Germinal center (tissue), 1 donor: ENCODE measurements at places on chromosomes 1 and 21.
A peak's percentile ranks its signal among the peaks of the same experiment; 100 is the strongest.

DNA sequence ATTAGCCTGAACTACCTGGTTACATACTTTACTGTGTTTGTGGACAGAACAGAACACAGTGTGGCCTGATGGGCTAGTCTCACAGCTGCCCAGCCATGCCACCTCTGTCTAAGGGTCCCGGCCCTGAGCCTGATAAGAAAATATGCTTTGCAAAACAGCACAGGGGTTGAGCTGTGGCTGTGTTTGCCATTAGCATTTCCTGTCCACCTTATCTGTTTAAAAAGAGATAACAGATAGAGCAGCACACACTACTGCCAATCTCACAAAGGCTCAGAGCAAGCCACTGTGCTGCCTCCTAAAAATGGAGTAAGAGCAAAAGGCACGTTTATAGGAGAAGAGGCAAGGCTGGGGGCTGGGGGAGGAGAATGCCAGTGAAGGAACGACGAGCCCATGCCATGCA is 95.0 kb downstream of the SUSD4 start:
- DNase-seq = no peak

DNA sequence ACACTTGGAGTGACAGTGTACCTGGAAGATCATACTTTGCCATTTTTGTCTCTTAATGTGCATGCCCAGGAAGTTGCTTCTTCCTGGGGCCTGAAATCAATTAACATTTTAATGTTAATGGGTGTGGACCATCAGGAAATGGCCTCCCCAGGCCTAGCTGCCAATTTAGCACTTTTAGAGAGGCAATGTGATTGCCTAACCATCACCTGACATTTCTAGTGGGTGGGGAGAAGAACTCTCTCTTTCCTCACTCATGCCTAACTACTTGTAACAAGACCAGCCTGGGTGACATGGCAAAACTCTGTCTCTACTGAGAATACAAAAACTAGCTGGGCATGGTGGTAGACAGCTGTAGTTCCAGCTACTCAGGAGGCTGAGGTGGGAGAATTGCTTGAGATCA is 549.0 kb upstream of the RGS18 start:
- DNase-seq = no peak

- no peak for DNase-seq
Observed at GRCh38 chr1:83087851-83088250, 911.1 kb downstream of the TTLL7 start.

GRCh38 chr1:91700332-91700731 is 185.6 kb downstream of the TGFBR3 start:
- no peak for DNase-seq

GRCh38 chr1:245654460-245655050 is 499.8 kb downstream of the KIF26B start:
- DNase-seq = no peak

DNA sequence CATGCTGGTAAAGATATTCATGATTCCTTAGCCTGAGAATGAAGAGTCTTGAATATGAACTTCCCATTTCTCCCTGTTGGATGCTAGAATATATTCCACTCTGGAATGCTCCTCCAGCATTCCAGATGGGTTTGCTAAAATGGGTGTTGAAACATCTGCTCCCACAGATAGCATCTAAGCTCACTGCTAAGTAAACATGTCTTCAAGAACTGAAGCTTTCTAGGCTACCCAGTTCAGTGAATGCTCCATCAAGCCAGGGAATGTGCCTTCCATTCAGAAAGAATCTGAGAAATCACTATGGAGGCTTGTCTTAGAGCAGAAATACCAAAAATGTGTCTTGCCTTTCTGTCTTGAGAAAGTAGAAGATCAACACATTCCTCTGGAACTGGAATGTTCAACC is 81.1 kb downstream of the TNFSF18 start:
- DNase-seq = no peak

DNA sequence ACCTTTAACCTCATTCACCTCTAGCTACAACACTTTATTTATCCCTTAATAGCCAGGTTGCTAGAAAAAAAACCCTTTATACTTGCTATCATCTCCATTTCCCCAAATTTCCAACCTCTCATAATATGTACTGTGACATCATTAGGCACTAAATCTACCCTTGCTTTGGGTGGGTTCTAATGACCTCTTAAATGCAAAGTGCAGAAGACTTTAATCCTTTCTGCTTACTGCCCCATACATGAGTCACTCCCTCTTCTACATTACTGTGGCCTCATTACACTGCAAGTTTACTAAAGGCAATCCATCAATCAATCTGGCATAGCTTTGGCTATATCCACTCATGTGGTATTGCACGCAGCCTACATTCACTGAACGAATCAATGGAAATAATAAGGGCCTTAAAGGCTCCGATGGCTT is 353.3 kb downstream of the SMYD3 start:
- DNase-seq = no peak

DNA sequence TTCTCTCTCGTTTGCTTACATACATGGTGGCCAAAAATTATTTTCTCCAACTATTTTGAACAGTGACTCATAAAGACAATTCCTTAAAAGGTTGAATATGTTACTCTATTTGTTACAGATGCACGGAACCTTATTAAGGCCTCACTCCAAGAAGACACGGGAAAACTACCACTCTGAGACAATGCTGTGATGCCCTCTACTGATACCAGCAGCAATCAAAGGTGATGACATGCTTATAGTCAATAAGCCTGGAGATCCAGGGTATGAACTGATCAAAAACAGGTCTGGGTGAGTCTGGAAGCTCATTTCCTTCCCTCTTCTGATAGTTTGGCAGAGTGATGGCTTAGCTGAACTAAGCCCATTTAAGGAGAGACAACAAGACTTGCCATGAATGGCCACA is 563.0 kb downstream of the LRRIQ3 start:
- DNase-seq = no peak

DNA sequence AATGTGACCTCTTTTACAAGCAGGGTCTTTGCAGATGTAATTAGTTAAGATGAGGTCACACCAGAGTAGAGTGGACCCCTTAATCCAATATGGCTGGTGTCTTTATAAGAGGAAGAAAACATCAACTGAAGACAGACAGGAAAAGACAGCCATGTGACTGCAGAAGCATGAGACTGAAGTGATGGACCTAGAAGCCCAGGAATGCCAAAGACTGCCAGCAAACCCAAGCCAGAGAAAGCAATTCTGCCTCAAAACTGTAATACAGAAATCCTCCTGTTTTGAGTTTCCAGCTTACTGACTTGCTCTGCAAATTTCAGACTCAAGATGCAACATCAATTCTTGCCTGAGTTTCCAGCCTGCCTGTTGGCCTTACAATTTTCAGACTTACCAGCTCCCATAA is 17.3 kb downstream of the ENAH start:
- no peak for DNase-seq

- DNase-seq = no peak
Observed at GRCh38 chr1:50419192-50419906, 3.9 kb downstream of the DMRTA2 start.

DNA sequence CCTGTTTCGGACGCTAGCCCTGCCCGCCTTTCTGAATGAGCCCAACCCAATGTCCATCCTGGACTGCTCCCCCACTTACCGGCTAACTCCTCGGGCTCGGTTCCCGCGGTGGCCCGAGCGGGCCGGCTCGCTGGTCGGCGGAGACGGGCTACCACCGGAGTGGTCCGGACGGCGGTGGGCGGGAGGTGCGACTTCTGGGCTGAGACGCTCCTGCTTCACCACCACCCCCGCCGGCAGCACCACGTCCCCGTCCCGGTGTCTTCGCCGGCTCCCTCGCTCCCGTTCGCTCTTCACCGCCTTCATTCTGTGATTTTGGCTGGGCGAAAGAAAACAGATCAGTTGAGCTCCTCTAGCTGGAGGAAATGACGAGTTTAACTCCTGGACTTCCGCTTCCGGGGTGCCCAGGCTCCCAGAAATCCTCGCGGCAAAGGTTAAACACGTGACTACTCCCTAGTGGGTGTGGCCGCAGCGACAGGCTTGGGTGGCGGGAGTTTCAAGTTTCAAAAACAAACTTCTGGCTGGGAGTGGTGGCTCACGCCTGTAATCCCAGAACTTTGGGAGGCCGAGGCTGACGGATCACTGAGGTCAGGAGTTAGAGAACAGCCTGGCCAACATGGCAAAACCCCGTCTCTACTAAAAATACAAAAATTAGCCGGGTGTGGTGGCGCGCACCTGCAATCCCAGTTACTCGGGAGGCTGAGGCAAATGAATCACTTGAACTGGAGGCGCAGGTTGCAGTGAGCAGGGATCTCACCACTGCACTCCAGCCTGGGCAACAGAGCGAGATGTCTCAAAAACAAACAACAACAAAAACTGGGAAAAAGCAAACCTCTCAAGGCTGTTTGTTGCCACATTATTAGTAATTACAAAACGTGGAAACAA is at the start of gene SNIP1:
Gene SNIP1 (minus strand): TSS at position 367 of the 882 bp plus-strand sequence. CDS start 64 bp downstream, at position 303.
- DNase-seq = peak; percentile 97

DNA sequence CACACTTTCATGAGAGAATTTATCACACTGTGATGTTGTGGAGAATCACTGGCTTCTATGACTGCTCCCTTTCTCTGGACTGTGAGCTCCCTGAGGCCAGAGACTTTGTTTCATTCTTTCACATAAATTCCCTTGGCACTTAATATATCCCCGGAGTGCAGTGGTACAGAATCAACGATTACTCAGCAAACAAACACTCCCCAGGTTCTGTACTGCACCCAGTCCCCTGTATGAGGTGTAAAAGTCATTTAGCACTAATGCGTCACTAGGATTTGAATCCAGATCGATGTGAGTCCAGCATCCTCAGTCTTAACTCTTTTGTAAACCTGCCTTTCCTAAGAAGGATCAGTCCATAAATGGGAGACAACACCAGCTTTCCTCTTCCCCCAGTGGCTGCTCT is 6.8 kb upstream of the UTP25 start:
- no peak for DNase-seq

DNA sequence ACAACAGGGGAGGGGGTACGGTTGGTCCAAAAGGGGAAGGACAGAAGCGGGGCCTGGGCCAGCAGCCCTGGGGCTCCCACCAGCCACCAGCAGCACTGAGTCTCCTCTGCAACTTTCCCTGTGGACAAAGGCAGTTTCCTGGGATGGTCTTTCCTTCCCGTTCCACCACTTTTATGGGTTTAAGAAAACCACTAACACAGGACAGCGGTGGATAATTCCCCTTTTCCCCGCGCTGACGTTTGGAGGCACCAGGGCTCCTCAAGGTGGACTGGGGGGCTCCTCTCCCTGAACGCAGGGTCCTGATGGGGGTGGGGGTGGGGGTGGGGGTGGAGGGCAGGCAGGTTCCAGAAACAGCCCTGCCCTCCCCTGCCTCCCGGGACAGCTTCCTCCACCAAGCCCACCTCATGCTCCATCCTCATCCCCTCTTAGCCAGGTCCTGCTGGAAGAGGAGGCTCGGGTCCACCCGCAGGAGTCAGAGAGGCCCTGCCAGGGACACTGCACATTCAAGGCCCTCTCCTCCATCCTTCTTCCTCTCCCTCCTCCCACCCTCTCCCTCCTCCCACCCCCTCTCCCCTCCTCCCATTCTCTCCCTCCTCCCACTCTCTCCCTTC is 4.8 kb upstream of the COL6A1 start:
- DNase-seq = no peak

GRCh38 chr1:167566766-167567165 is 13.2 kb upstream of the CREG1 start:
- no peak for DNase-seq

DNA sequence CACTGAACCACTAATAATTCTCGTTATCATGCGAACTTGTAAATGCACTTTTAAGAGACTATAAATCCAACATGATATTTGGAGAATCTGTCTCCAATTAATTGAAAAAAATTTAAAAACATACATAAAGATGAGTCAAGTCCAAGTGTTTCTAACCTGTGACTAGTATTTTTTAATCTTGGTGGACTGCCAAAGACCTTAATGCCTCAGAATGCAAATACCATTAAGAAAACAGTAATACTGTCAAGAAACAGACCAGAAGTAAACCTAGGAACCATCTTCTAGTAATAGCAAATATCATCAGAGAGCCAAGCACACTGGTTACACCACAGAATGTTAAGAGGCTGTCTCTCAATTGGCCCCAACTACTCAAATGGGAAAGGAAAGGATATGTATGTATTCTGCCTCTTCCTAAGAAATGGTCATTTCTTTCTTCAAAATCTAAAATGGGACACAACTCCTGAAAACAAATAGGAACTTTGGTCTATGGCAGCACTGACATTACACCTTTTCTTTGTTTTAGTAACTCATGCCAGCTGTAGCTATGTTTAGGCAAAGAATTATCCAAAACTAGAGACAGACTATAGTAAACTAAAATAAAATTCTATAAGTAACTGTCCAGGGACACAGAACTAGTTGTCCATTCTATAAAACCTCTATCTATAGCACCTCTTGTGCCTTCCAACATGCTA is 15.8 kb downstream of the SCYL3 start:
- DNase-seq = no peak

- peak; percentile 26 for DNase-seq
Observed at GRCh38 chr1:234212764-234213657, 160.2 kb upstream of the COA6 start.

DNA sequence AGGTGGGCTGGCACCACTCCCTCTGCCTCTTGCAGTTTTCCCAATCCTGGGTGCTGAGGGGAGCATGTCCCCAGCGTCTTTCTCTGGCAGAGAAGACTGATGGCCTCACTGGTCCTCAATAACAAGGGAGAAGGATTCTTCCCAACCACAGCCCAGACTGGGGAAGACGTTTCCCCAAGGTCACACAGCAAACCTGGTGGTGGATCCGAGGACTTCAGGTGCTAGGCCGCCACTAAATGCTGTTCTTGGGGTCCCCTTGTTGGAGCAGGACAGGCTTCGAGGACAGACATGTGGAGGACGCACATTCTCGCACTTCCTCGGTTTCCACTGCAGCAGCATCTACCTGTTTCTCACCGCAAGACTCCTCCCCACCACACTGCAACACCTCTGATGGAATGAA is 30.9 kb upstream of the PAX7 start:
- DNase-seq = no peak

- no peak for DNase-seq
Observed at GRCh38 chr1:12407962-12408454, 178.2 kb downstream of the VPS13D start.

DNA sequence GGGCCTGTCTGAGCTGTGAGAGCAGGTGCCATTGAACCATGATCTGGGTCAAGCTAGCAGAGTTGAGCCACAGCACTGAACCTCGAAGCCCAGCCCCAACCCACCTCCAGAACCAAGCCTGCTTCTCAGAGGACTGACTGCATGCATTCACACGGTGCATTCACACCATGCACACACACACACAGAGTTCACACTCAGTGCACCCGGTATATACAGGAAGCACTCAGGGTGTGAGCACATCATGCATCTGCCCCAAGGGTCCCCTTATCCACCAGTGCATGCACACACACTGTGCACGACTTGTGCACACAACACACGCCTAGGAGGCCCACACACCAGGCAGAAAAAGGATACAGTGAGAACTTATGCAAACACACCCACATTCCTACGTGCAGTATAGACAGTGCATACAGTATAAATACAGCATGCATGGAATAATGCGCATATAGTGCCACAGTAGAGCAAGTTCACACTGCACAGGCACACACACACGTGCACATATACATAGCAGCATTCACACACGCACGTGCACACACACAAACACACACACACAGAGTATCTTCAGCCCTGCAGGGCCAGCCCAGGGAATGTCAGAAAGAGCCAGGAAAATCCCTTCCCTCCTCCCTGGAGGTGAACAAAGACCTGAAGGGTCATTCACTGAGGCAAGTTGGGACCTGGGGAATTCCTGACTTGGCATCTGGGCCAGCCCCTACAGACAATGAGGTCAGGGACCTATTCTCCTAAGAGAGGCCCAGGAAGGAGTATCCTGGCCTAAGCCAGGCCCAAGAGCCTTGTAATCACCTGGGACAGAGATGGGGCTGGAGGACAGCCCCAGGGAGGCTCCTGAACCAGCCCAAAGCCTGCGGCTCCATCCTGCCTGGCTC is 42.1 kb downstream of the CAMK2N1 start:
- no peak for DNase-seq

- DNase-seq = no peak
Observed at GRCh38 chr1:221101807-221102605, 222.8 kb downstream of the HLX start.
